ENCODE measurements at places on chromosomes 12 and 14.

DNA sequence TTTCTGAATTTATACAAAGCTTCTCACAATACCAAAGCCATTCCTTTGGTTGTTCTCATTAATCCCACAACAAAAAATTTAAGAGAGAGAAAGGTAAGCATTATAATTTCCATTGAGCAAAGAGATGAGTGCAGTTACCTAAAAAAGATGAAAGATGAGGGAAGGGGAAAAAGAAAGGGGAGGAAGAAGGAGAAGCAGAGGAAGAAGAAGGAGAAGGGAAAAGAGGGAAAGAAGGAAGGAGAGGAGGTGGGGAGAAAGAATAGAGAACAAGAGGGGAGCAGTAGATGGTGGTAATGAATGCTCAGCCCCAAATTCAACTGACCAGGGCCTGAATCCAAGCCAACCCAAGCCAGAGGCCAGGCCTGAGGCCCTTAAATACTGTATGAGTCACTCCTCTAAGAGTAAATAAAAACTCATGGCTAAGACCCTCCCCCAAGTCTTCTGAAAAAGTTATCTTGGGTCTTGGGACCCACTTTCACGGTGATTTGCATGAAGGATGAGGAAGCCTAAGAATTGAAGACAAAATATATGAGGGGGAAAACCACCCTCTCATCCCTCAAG lies 144.6 kb downstream of the ITPR2 start:
- peaks cover 45% of the 10 kb centered on the region for H3K36me3 ChIP-seq
- no peaks in the 10 kb centered on the region for H3K4me1 ChIP-seq
- no peak overlapping the region for H3K27ac ChIP-seq
- DNase-seq = no peak

GRCh38 chr12:67813456-67813904 lies 164.9 kb downstream of the DYRK2 start:
- DNase-seq = no peak
- peaks cover 3% of the 10 kb centered on the region for H3K27me3 ChIP-seq
- peaks cover 12% of the 10 kb centered on the region for H3K4me1 ChIP-seq
- H3K36me3 ChIP-seq = peaks cover 13% of the 10 kb centered on the region
- no peak overlapping the region for H3K4me3 ChIP-seq

DNA sequence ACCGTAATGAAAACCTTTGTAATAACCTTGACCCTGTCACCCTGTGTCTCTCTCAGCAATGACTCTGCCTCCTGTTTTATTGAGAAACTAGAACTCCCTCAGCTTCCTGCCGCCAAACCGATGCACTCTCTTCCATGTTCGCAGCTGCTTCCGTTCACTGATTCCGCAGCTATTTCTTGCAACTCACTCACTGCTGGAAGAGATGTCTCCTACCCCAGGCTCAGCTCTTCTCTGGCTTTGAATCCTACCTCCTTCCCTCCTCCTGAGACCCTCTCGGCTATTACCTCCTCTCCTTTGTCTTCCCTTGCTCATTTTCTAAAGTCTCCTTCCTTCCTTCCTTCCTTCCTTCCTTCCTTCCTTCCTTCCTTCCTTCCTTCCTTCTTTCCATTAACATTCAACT lies 71.0 kb downstream of the ESRRB start:
- H3K36me3 ChIP-seq = no peaks in the 10 kb centered on the region
- no peak for DNase-seq
- no peak overlapping the region for H3K4me3 ChIP-seq
- H3K4me1 ChIP-seq = no peaks in the 10 kb centered on the region

DNA sequence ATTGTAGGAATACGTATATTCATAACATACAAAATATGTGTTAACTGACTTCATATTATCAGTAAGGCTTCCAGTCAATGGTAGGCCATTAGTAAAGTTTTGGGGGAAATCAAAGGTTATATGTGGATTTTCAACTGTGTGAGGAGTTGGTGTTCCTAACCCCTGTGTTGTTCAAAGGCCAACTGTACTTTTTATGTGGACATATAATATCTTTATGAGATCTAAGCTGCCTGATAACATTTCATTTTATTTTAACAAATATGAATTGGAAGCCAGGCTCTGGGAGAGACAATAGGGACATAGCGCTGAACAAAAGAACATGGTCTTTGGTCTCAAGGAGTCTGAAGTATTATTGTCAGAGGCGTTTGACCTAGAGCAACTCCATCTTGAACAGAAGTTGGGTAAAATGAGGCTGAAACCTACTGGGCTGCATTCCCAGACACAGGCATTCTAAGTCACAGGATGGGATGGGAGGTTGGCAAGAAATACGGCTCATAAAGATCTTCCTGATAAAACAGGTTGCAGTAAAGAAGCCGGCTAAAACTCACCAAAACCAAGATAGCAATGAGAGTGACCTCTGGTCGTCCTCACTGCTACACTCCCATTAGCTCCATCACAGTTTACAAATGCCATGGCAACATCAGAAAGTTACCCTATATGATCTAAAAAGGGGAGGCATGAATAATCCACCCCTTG lies 147.2 kb downstream of the KSR2 start:
- peaks cover 10% of the 10 kb centered on the region for H3K27me3 ChIP-seq
- DNase-seq = no peak
- H3K4me3 ChIP-seq = no peak overlapping the region
- no peaks in the 10 kb centered on the region for H3K36me3 ChIP-seq
- no peaks in the 10 kb centered on the region for H3K4me1 ChIP-seq
- no peak overlapping the region for H3K27ac ChIP-seq

DNA sequence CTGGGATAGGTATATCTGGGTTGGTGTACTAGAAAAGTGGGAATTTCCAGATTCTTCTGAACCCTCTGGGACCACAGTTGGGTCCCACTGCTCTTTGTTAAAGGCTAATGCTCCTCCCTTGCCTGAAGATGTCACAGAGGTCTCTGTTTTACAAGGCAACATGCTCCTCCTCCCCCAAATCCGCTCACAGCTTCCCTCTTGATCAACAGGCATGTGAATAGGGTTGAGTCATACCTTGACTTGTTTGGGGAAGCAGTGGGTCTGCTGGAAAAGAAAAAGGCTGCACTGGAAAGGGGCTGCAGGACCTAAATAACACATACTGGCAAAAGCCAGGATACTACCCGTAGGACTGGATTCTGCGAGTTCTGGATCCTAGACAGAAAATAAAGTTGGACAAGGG lies 165.4 kb upstream of the TMEM260 start:
- no peaks in the 10 kb centered on the region for H3K36me3 ChIP-seq
- peaks cover 15% of the 10 kb centered on the region for H3K4me1 ChIP-seq
- DNase-seq = no peak
- no peak overlapping the region for H3K27ac ChIP-seq

- no peak overlapping the region for H3K4me3 ChIP-seq
- no peaks in the 10 kb centered on the region for H3K36me3 ChIP-seq
- H3K27me3 ChIP-seq = peaks cover 10% of the 10 kb centered on the region
- no peak for DNase-seq
- no peaks in the 10 kb centered on the region for H3K4me1 ChIP-seq
Measured at GRCh38 chr14:101333335-101334280, 227.7 kb upstream of the DIO3 start.

- peaks cover 2% of the 10 kb centered on the region for H3K4me1 ChIP-seq
- no peak overlapping the region for H3K4me3 ChIP-seq
- peaks cover 23% of the 10 kb centered on the region for H3K36me3 ChIP-seq
- DNase-seq = no peak
Measured at GRCh38 chr12:2835691-2836403, 1.0 kb upstream of the NRIP2 start.

Measured in activated naive CD8-positive, alpha-beta T cell treated with anti-CD3 and anti-CD28 coated beads, Interleukin-2, amount 50 U/mL, for 24 hours (primary cell).